AG20443 (cell line): ENCODE measurements at places on chromosomes 7 and 10.
A peak's percentile ranks its signal among the peaks of the same experiment; 100 is the strongest.

GRCh38 chr7:3301831-3302618, 973 bp downstream of the SDK1 start:
- DNase-seq, result peak; percentile 17

DNA sequence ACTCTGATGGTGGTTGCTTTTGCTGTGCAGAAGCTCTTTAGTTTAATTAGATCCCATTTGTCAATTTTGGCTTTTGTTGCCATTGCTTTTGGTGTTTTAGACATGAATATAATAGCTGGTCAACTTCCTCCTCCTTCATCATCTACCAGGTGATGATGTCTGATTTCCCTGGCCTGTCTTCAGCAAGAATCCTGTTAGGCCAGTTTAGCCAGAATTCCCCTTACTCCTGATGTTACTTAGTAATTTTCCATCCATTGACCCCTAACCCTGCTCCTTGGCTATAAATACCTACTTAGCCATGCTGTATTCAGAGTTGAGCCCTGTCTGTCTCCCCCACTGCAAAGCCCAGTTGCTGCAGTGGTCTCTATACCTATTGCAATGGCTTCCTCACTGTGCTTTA, 91.4 kb downstream of the ZNF777 start:
- no peak for DNase-seq

DNA sequence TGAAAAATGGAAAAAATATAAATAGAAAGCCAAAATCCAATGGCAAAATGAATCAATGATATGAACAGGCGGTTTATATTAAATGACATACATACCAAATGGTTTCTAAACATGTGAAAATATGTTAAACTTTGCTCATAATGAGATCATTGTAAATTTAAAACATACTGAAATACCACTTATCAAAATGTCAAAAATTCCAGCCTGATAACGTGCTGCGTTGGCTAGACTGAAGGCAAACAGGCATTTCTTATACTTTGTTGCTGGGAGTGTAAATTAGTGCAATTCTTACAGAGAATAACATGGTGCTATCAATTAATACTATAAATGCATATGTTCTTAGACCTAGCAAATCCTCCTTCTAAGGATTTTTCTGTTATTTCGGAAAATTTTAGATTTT, 225.8 kb upstream of the FAM3C start:
- no peak for DNase-seq

GRCh38 chr7:47330561-47331178, 251.2 kb downstream of the TNS3 start:
- no peak for DNase-seq

- DNase-seq, result peak; percentile 84
These were observed 1.1 kb downstream of the MARVELD1 start for GRCh38 chr10:97714401-97715258.

DNA sequence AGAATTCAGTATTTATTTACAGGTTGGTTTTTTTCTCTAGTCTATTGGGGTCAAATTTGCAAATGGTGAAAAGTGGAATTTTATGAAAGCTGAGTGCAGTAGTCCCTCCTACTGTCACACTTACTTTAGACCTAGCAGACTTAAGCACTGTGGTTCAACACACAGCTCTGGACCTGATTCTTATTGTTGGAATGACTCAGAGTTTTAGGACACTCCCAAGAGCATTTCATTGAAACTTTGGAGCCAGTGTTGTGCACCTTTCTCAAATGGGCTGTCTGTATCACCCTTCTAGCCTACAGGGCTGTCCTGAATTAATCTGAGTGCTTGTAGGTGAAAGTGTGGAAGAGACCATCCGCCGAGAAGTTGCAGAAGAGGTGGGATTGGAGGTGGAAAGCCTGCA, 16.1 kb downstream of the NUDT13 start:
- no peak for DNase-seq

- no peak for DNase-seq
These were observed 49.8 kb downstream of the ELFN1 start for GRCh38 chr7:1719913-1720312.

GRCh38 chr7:127177156-127177555, 75.6 kb downstream of the GRM8 start:
- DNase-seq, result no peak

GRCh38 chr10:127976701-127977356, 69.9 kb downstream of the PTPRE start:
- DNase-seq, result no peak

- DNase-seq, result no peak
These were observed 307.7 kb upstream of the FZD8 start for GRCh38 chr10:35949811-35950211.

- DNase-seq, result no peak
These were observed 144.1 kb downstream of the TCF7L2 start for GRCh38 chr10:113094114-113094486.

DNA sequence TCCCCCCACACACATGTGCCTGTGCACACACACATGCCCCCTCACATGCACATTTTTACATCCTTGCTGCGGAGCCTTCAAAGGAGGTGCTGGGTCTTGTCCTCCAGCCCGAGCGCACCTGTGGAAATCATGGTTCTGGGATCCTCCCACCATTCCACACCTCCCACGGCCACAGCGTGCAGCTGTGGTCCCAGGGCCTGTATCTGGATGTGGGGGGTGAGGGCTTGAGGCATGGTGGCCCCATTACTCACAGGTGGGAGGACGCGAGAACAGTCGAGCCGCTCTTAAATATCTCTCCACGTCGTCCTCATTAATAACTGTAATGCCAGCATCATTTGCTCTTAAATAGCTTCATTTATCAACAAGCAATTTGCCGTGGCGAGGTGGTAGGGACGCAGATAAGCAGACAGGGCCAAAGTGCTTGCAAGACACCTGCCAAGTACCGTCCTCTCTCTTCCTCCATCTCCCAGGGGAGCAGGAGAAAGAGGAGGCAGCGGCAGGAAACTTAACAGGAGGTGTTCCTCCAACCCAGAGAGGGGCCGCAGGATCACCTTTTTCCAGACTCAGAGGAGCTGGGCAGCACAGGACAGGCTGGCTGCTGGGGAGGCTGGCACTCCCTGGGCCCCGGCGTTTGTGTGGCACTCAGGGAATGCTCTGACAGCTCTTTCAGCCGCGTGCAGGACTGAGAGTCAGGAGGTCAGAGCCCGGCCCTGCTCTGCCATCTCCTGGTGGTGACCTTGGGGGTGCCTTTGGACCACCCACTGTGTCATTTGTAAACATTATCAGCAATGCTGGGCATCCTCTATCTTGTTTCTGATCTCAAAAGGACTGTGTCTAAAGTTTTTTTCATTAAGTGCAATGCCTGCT, 87.4 kb downstream of the CDH23 start:
- no peak for DNase-seq
